ENCODE measurements at places on chromosomes 3 and 15.

GRCh38 chr3:149174901-149175300 lies 45.5 kb downstream of the HPS3 start:
- no peak for DNase-seq

DNA sequence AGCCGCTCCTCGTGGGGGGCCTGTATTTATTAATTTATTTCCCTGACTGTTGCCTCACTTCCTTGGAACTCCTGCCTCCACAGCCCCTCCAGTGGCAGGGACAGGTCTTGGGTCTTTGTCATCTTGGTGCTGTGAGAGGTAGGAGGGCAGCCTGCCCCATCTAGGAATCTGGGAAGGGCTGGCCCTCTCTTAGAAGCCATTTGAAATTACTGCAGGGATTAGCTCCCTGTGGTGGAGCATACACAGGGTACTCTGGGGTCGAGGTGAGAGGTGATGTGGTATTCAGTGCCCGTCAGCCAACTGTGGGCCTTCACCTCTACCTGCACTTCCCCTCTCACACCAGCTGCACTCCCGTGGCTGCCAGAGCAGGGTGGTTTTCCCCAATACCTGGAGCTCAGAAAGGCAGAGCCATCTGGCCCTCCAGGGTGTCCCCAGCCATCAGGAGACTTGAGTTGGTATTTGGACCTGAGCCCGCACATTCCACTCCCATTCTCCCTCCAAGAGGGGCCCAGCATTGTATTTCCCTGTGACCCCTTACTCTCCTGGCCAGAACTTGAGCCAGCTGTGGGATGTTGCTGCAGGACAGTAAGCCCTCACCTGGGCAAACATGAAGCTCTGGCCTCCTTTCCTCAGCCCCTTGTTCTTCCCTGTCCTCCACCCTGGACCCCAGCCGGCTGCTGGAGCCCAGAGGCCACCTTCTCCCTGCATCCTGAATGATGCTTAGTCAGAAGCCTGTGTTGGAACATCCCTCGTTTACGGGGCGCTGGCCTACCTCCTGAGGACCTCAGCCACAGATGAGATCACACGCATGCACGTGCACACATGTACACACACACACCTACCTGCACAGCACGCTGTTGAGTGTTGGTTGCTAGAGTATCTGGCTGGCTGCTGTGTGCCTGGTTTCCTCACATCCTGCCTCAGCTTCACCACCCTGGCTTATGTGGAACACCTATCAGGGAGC lies 2.0 kb upstream of the JMJD7 start:
- DNase-seq, result no peak

GRCh38 chr3:197151580-197151979 lies 122.0 kb upstream of the MELTF start:
- DNase-seq, result no peak

GRCh38 chr3:138082992-138083386 lies 32.4 kb downstream of the DZIP1L start:
- no peak for DNase-seq

DNA sequence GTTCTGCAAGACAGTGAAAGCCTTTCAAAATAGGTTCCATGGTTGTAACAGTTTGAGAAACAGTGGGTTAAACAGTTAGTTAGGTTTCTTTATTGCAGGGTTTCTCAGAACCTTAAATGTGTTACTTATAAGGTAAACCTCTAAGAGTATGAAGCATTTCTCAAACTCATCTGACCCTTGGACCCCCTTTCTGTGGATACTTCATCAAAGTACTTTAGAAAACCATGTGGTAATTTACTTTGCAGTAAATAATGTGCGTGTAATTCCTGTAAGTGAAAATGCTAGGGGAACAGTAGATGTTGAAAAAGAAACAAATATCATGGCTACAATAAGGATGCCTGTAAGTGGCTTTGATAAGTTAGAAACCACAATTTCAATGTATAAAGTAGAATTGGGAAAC lies 354.6 kb upstream of the RARB start:
- DNase-seq, result no peak

GRCh38 chr15:100900136-100900794 lies 18.9 kb upstream of the LRRK1 start:
- no peak for DNase-seq

DNA sequence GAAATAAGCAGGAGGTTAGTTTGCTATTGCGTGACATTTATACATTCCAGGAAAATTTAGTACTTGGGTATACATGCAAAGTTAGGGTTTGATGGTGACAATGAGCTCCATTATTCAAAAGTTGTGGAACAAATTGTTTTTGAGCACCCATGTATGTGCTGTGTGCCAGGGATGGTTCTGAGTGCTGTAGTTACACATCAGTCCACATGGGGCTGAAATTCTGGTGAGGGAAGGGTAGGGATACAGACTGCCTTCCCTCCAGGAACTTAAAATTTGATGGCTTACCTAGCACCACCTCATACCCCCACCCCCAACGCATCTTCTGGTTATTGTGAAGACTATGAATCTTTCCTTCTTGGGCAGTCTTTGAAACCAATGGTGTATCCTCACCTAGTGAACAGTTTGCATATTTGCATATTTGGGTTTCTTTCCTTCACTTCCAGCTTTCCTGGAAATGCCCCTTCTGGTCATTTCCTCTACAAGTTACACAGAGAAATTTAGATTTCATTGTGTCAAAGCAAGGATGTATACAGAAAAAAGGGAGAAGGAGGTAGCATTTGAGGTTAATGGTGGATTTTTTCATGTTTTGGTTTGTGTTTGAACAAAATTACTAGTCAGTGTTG lies 222.0 kb upstream of the IL12A start:
- peak; percentile 20 for DNase-seq

DNA sequence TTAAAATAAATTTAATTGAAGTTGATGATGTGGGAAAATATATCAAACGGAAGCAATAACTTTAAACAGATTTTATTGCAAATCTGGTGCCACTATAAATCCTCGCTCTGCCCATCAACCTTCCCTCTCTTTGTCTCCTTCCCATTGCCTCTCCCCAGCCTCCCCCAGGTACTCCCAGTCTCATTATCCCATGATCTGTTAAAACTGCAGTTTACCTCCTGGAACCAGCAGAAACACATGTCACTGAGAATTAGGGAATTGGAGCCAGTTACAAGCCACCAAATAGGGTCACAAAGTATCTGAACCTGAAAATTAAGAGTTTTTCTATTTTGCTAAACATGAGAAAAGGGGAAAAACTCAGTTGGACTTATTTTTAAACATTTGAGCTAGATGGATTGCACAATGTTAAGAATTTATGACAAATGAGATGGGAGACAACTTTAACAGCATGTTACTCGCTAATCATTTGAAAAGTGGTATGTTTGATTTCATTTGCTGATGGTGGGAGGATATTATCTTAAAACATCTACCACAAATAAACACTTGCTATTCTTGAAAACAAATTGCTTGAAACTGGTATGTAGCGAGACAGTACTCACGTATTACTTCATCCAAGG lies 2.4 kb downstream of the PLCH1 start:
- DNase-seq, result no peak

DNA sequence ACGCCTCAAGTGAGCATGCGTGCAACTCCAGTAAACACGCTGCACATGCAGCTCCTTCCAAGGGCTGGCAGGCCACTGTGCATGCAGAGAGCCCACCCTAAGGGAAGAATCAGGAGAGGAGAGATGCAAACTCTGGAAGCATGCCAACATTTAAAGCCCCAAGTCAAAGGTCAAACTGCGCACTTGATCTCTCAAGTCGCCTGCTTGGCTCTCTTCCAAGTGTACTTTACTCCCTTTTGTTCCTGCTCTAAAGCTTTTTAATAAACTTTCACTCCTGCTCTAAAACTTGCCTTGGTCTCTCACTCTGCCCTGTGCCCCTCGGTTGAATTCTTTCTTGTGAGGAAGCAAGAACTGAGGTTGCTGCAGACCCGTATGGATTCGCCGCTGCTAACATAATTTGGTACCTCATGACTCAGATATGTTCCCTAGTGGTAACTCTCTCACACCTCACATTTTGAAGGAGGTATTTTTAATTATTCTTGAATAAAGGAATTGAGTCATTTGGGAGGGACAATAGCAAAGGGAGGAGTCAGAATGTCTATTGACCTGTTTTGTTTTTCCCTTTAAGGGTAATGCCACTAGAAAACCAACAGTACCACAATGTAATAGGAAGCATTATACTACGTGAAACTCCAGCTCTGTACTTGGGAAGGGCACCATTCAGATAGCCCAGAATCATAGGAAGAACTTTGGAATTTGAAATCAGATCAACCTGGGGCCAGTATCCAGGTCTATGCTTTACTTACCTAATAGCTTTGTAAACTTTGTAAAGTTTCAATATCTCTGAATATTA lies 19.6 kb upstream of the DGKG start:
- DNase-seq, result no peak

GRCh38 chr15:83928878-83929418 lies 275.0 kb downstream of the ADAMTSL3 start:
- DNase-seq, result no peak

DNA sequence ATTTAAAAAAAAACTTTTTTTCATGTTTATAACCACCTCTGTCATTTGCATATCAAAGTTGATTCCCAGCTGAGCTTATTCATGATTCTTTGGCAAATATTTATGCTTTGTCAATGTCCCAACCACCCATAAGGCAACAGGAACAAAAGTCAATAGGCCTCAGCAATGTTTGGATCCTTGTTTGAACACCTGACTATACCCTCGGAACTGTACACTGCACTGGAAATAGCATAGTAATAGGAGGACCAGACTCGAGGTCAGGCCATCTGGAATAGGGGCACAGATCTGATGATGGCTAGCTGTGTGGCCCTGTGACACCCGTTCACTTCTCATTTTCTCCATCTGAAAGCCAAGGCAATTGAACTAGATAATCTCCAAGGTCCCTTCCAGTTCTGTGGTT lies 301.7 kb upstream of the ATP11B start:
- no peak for DNase-seq

- peak; percentile 75 for DNase-seq
Observed at GRCh38 chr3:149352556-149352955, 19.1 kb upstream of the TM4SF18 start.

DNA sequence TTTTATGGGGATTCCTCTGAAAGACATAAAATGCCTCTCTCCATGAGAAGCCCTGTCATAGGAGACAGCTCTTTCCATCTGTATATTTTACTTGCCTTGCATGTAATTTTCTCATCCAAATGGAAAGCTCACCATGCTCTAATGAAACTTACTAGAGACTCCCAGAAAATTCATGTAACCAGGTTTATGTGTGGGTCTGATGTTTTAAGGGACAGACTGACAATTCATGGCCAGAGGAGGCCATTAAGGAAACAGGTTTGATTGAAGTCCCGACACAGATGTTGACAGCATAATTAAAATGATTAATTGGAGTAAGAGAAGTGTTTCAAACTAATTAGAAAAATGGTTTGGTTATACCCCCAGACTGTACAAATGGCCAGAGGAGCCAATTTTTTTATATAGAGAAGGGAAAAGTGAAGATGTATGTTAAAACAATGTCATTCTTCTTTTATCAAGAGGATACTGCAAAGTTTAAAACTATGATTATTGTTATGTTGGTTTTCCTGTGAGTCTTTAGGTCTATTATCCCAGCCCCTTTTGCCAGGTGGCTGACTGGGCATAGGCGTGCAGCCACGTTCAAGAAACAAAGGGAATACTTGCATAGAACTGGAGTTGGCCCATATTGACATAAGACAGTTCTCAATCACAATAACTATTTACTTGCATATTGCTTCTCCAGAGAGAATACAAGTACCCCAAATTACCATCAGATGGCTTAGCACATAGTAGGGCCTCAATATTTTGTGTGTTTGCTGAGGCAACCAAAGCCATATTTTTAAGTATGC lies 64.8 kb downstream of the RBMS3 start:
- DNase-seq, result no peak

GRCh38 chr3:40206522-40206921 lies 103.0 kb upstream of the EIF1B start:
- no peak for DNase-seq

DNA sequence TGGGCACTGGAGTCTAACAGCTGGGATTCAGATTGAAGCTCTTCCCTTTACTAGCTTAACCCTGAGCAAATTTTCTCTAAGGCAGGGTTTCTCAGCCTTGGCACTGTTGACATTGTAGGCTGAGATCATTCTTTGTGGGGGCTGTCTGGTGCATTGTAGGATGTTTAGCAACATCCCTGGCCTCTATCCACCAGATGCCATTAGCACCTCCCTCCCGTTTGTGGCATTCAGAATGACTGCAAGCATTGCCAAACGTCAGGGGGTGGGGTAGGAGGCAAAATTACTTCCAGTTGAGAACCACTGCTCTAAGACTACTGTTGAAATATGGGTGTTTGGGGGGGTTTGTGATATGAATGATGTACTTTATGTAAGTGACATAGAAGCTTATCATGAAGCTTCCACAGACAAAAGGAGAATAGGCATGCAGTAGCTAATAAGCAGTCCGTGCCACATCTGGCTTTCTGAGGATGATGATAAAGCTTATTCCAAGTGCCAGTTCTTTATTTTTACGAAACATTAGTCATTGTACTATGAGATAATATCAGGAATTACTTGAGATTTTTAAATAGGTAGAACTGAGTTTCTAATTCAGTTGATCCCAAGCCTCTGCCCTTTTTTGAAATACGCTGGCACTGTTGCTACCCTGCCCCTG lies 39.3 kb downstream of the NKIRAS1 start:
- DNase-seq, result no peak

DNA sequence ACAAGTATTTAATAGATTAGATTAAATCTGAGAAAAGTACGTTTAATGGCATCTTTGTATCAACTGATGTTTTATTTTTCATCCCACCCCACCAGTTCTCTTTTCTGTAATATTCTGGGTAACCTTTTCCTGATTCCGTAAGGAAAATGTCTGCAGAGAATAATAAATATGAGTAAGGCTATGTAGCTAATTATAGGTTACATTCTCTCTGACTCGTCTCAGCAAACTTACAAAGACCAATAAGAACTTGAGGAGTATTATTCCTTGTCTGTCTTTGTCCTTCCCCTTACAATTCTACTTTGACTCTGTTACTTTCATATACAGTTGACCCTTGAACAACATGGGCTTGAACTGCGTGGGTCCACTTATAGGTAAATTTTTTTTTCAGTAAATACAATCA lies 12.1 kb downstream of the SNAP23 start:
- no peak for DNase-seq

GRCh38 chr15:65979316-65979715 lies 110.0 kb downstream of the RAB11A start:
- no peak for DNase-seq

GRCh38 chr3:127747751-127748521 lies 74.4 kb downstream of the MGLL start:
- DNase-seq, result no peak
